Epithelial cell of proximal tubule (primary cell): ENCODE measurements at places on chromosomes 5 and 9. TPM values are rescaled to one million over a fixed set of nuclear protein-coding genes. Genes with fewer than 3 reads are reported as not detected.

GRCh38 chr9:90308691-90309090 is 333.9 kb downstream of the DIRAS2 start:
- no peak for DNase-seq

PDE6A gene
- not detected in 2 replicates for total RNA-seq

GRCh38 chr9:113721856-113722255 is 154.3 kb upstream of the ZNF618 start:
- no peak for DNase-seq

- no peak for DNase-seq
These were observed 239.0 kb downstream of the ISL1 start for GRCh38 chr5:51622161-51622790.
